Stimulated activated CD4-positive, alpha-beta T cell treated with anti-CD3 and anti-CD28 coated beads, Interleukin-4, amount 100 ng/mL, for 4 hours (primary cell): ENCODE measurements at places on chromosomes 7 and 10.

GRCh38 chr10:80540981-80541750, 3.5 kb downstream of the SH2D4B start:
- no peak for DNase-seq

DNA sequence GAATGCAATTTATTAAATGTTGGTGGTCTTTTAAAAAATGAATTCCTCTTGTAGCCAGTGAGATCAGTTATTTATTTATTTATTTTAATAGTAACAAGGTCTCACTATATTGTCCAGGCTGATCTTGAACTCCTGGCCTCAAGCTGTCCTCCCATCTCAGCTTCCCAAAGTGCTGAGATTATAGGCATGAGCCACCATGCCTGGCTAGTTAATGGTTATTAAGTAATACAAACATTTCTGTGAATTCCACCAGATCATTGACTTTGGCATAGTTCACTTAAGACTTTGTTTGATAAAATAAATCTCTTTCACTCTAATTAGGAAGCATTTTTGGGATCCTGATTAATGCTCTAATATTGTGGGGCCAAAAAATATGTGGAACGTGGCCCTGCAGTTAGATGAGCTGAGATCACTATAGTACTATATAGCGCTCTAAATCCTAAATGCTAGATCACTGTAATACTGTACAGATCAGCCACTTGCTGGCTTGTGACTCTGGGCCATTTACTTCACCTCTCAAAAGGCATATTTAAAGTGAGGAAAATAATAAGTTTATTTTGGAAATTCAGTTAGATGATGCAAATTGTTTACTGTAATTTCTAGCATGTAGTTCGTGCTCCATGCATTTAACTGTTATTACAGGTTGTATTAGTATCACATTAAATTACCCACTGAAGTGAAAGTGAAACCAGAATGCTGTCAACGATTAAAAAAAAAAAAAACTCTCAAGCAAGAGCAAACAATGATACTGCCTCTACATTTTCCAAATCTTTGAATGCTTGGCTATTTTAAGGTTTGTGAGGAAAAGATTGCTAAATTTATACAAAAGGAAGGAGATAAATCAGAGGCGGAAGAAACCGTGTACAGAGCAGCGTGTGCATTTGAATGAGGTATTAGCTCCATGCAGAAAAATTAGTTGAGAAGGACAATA, 15.9 kb upstream of the FAS start:
- DNase-seq, result no peak

- DNase-seq, result no peak
Observed at GRCh38 chr7:138345567-138345966, 114.5 kb upstream of the TRIM24 start.

- DNase-seq, result no peak
Observed at GRCh38 chr10:131081376-131081775, 230.1 kb downstream of the TCERG1L start.

- DNase-seq, result no peak
Observed at GRCh38 chr10:58017719-58018367, 249.9 kb downstream of the IPMK start.

GRCh38 chr7:124792002-124792401, 26.4 kb upstream of the GPR37 start:
- DNase-seq, result no peak

DNA sequence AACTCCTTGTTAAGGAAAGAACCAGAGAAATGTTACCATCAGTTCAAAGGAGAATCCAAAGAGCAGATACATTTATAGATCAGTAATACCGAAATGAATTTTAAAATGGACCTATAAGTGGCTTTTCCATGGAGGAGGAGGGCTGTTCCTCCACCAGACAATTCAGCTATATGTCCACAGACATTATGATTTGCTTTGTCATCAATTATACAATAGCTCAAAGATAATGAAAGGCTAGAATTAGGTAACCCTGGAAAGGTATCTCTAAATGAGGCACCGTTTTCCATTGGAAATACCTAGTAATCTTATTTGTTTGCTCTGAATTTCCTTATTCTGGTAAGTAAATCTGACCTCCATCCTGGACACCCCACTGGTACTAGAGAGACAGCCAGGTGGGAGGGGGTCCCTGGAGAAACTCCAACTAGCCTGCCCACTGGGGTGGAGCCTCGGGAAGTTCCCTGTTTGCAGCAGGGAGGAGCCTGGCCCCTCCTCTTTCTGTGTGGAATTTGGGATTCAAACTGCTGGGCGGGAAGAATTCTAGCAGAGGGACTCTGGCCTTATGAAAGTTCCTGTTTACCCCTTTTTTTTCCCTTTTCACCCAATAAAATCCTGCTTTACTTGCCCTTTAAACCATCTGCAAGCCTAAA, 218.0 kb downstream of the PHF14 start:
- no peak for DNase-seq

GRCh38 chr7:52501696-52502095, 533.7 kb upstream of the POM121L12 start:
- no peak for DNase-seq

GRCh38 chr7:128827248-128827958, 2.8 kb upstream of the FLNC start:
- DNase-seq, result no peak

GRCh38 chr10:114870486-114870885, 48.9 kb downstream of the FHIP2A start:
- DNase-seq, result no peak

DNA sequence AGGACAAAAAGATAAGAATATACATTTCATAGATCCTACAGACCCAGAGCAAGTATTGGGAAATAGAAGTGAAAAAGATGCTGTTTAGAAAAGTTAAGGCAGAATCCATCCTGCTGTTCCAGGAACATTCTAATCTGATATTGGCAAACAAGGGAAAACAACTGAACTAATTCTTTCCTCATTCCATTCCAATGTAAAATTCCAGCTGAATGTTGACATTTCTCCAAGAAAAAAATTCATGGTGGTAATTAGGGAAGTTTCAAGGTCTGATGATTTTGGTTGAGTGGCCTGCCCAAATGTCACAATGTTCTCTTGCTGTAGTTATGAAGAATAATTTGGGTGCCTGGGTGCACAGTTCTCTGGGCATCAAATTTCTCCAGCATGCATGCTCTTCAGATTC, 15.2 kb downstream of the PIP start:
- DNase-seq, result no peak
